ENCODE measurements at places on chromosomes 1 and 21.

DNA sequence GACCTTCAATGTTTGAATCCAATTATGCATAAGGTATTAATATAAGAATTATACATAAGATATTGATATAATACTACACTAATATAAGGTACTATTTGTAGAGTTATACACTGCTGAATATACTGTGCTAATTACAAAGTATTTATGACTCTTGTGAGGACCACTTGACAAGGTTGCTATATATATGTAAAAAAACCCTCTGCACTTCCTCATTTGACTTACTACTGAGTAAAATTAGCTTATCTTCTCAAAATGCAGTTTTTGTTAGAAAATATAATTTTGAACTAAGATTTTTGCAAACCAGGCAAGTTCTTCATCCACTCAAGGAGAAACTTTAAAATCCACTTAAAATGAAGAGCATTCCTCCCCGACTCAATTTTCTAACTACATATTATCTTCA is 8.5 kb downstream of the SIKE1 start:
- H3K4me1 ChIP-seq = no peaks in the 10 kb centered on the region
- H3K4me3 ChIP-seq = no peak overlapping the region
- no peak for DNase-seq

DNA sequence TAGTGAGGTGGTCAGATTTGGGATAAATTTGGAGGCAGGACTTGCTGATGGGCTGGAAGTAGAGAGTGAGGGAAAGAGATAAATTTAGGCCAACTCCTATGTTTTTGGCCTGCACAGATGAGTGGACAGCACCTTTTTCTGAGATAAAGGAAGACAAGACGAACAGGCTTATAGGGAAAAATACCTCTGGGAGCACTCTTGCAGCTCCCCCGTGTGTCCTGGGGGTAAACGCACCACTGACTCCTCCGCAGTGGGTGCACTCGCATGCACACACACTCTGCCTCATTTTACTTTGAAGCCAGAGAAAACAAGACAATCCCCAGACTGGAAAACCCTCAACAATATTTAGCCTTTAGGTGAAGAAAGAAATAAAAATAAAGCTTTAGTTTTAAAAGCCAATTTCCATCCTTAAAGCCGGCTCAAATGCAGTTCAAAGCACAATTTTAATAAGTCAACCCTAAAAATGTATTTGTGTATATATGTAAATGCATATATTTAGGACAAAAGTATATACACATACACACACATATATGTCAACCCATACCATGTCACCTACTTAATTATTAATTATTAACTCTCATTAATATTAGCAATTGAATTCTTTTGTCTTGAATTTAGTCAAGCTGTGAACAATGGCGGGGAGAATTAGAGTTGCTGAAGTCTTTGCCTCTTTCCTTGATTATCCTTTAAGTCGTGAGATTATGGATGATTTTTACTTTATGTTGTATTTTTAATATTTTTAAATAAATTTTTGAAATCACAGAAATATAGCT is 341.8 kb downstream of the ZNF326 start:
- H3K27me3 ChIP-seq = peaks cover 2% of the 10 kb centered on the region
- no peak overlapping the region for H3K4me3 ChIP-seq
- H3K27ac ChIP-seq = no peak overlapping the region

- no peak overlapping the region for H3K4me3 ChIP-seq
- no peak for DNase-seq
- H3K36me3 ChIP-seq = no peaks in the 10 kb centered on the region
Observed at GRCh38 chr1:235976490-235976889, 88.4 kb downstream of the NID1 start.

GRCh38 chr1:217137210-217137881 is 414.1 kb upstream of the ESRRG start:
- no peak overlapping the region for H3K27ac ChIP-seq
- no peak for DNase-seq
- no peak overlapping the region for H3K4me3 ChIP-seq
- peaks cover 59% of the 10 kb centered on the region for H3K27me3 ChIP-seq

DNA sequence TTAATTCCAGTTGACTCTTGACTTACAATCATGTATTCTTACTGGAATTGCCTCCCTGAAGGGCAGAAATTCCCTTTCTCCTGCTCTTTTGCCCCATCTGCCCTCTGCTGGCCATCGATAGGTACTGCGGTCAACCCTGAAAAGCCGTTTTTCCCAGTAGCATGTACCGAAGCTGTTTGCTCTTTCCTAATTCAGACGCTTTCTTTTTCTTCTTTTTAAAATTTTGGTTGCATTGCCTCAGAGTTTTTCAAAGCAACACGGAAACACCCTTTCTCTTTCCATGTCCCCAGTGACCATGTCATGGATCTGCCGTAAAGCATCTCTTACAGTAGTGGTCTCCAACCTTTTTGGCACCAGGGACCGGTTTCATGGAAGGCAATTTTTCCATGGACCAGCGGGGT is 164.2 kb upstream of the C1orf21 start:
- no peak for DNase-seq
- no peaks in the 10 kb centered on the region for H3K27me3 ChIP-seq
- no peaks in the 10 kb centered on the region for H3K4me1 ChIP-seq
- H3K4me3 ChIP-seq = no peak overlapping the region

DNA sequence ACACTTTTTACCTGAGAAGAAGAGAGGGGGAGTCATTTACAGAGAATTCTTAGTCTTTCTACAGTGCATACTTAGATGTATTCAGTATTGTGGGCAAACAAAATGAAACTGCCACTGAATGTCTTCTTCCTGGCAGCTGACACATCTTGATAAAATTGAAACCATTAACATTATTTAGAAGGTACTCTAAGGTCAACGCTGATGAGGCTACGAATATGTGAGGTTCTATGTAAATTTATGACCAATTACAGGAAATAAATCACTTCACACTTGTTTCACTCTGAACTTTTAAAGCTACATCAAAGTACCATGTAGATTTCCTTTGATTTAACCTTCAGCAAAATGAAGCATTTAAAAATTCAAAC is 51.3 kb upstream of the GFI1 start:
- no peaks in the 10 kb centered on the region for H3K27me3 ChIP-seq
- H3K4me3 ChIP-seq = peak overlapping the region; percentile 66
- no peak for DNase-seq
- peaks cover 45% of the 10 kb centered on the region for H3K4me1 ChIP-seq
- peak overlapping the region; percentile 84 for H3K27ac ChIP-seq
- H3K36me3 ChIP-seq = peaks cover 10% of the 10 kb centered on the region

DNA sequence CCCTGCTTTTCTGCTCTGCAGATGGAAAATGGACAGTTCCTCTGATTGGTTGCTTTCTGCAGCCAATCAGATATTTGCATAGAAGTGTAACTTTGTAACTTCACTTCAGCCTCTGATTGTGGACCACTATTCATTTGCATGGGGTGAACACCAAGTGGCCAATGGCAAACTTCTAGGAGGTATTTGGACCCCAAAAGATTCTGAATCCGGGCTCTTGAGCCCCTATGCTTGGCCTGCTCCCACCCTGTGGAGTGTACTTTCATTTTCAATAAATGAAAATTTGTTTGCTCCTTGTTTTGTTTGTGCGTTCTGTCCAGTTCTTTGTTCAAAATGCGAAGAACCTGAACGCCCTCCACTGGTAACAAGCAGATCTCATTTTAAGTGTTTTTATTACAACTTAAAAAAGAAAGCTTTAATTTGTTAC is 6.4 kb upstream of the GSTM4 start:
- no peaks in the 10 kb centered on the region for H3K4me1 ChIP-seq
- H3K27me3 ChIP-seq = peaks cover 16% of the 10 kb centered on the region
- DNase-seq = no peak
- H3K36me3 ChIP-seq = no peaks in the 10 kb centered on the region
- no peak overlapping the region for H3K4me3 ChIP-seq

DNA sequence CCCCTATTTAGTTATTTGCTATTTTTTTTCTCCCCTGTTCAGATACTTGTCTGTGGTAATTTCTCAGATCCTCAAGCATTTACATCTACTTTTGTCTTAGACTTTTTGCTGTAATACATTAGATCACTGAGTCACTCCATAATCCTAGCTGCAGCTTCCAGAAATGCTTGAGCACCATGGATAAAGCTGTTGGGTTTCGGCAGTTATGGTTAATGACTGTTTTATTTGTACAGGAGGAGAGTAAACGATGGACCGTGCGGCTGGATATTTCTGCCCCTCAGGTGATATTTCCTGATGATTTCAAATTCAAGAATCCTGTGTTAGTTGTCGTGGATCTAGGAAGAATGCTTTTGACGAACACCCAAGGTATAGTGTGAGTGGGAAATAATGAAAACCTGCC is 42.9 kb downstream of the VPS13D start:
- no peak overlapping the region for H3K4me3 ChIP-seq
- peaks cover 76% of the 10 kb centered on the region for H3K36me3 ChIP-seq
- no peak for DNase-seq
- H3K4me1 ChIP-seq = no peaks in the 10 kb centered on the region
- H3K27me3 ChIP-seq = no peaks in the 10 kb centered on the region
- no peak overlapping the region for H3K27ac ChIP-seq

DNA sequence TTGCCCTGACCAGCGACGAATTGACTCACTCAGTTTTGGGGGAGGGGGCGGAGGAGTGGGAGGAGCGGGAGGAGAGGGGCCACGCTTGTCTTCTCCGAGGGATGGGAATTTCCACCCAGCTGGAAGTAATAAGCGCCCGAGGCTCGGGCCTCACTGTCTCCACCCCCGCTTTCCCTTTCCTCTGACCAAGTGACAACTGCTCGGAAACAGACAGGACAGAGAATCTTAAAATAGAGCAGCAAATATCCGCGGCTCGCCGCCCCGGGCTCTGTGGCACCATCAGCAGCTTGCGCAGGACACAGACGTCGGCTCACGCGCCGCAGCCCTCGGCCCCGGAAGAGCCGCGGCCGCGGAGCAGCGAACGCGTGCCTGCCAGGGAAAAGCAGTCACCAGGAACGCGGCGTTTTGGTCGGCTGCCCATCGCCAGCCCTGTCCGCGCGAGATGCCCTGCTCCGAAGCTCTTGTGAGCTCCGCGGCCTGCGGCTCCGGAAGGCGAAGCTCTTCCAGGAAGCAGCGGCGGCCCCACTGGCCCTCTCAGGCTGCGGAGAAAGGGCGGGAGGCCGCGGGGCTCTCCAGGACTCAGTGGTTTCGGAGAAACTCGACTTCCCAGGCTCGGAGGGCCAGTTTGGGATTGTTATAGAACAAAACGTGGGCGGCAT is 10.7 kb upstream of the RGS16 start:
- peak; percentile 58 for DNase-seq
- H3K4me1 ChIP-seq = peaks cover 43% of the 10 kb centered on the region
- peaks cover 11% of the 10 kb centered on the region for H3K27me3 ChIP-seq
- peak overlapping the region; percentile 81 for H3K27ac ChIP-seq

GRCh38 chr1:10187026-10187334 is 23.4 kb upstream of the KIF1B start:
- no peaks in the 10 kb centered on the region for H3K36me3 ChIP-seq
- no peaks in the 10 kb centered on the region for H3K27me3 ChIP-seq
- peaks cover 5% of the 10 kb centered on the region for H3K4me1 ChIP-seq
- H3K4me3 ChIP-seq = no peak overlapping the region
- no peak for DNase-seq

DNA sequence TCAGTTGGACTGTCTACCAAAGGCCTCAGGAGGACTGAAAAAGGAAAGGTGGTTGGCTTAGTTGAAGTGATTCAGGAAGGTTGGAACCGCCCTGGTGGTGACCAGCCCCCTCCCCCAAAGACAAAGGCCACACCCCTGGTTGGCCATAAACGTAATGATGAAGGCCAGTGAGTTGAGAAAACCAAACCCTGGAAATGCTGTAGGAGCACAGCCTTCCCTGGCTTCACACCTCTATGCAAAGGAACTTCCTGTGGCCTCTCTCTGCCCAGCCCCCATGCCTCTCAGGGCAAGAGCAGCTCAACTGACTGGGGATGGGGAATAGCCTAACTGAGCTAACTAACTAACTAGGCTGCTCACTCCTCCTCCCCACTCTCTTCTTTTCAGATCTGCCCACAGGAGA is 90.4 kb downstream of the NPHP4 start:
- H3K4me3 ChIP-seq = no peak overlapping the region
- DNase-seq = no peak
- H3K27ac ChIP-seq = no peak overlapping the region
- peaks cover 15% of the 10 kb centered on the region for H3K36me3 ChIP-seq
- H3K27me3 ChIP-seq = no peaks in the 10 kb centered on the region

DNA sequence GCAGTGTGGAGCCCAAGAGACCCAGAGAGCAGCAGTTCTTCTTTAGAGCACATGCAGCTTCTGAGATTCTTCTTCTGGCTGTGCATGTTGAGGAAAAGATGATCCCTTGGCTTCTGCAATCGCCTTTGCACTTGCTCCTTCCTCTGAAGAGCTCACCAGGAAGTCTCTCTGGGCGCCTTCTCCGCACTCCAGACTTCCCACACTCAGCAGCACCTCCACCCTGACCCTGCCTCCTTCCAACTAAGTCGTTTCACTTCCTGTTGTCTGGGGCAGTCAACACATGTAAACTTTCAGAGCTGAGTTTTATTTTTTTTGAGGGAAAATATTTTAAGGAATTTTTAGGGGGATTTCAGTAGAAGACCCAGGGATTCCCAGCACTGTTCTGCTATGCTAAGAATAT is 73.4 kb upstream of the F3 start:
- H3K4me3 ChIP-seq = no peak overlapping the region
- no peaks in the 10 kb centered on the region for H3K36me3 ChIP-seq
- no peak overlapping the region for H3K27ac ChIP-seq

DNA sequence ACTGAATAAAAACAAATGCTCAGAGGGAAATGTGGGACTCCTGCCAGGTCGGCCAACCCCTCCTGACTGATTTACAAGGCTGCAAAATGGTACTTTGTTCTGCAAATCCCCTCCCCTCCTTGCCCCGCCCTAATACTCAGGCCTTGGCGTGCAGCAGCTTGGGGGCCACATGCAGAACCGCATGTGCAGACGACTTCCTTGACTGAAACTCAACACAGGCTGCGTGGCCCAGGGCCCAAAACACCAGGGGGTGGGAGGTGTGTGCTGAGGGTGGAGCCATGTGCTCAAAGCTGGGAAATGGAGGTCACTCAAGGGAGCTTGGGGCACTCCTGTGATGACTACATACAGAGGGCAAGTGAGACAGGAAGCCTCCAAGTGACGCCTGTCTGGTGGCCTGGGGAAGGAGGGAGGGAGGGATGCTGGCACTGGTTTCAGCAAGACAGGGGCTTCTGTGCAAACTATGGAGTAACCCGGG is 87.2 kb downstream of the MRPL37 start:
- H3K36me3 ChIP-seq = no peaks in the 10 kb centered on the region
- no peak overlapping the region for H3K27ac ChIP-seq
- H3K27me3 ChIP-seq = no peaks in the 10 kb centered on the region

- H3K4me1 ChIP-seq = no peaks in the 10 kb centered on the region
- no peak for DNase-seq
- H3K4me3 ChIP-seq = no peak overlapping the region
- no peaks in the 10 kb centered on the region for H3K36me3 ChIP-seq
Observed at GRCh38 chr1:177937931-177938330, 31.9 kb downstream of the SEC16B start.

- H3K4me1 ChIP-seq = no peaks in the 10 kb centered on the region
- H3K27me3 ChIP-seq = no peaks in the 10 kb centered on the region
- H3K4me3 ChIP-seq = no peak overlapping the region
- H3K27ac ChIP-seq = no peak overlapping the region
- no peaks in the 10 kb centered on the region for H3K36me3 ChIP-seq
Observed at GRCh38 chr1:212966616-212967015, 16.3 kb downstream of the VASH2 start.

GRCh38 chr1:234401658-234402057 is 28.4 kb downstream of the COA6 start:
- no peak overlapping the region for H3K4me3 ChIP-seq
- no peak for DNase-seq
- H3K27ac ChIP-seq = peak overlapping the region; percentile 25
- peaks cover 23% of the 10 kb centered on the region for H3K36me3 ChIP-seq
- H3K27me3 ChIP-seq = no peaks in the 10 kb centered on the region
- peaks cover 36% of the 10 kb centered on the region for H3K4me1 ChIP-seq
